ENCODE measurements at places on chromosomes 13 and 19.

GRCh38 chr13:105338006-105338405 lies 1197.5 kb downstream of the EFNB2 start:
- no peak for DNase-seq

- no peak for DNase-seq
Observed at GRCh38 chr19:18063463-18063862, 23.3 kb downstream of the IL12RB1 start.

GRCh38 chr19:46076031-46076880 lies 35.5 kb upstream of the IGFL4 start:
- DNase-seq: no peak

DNA sequence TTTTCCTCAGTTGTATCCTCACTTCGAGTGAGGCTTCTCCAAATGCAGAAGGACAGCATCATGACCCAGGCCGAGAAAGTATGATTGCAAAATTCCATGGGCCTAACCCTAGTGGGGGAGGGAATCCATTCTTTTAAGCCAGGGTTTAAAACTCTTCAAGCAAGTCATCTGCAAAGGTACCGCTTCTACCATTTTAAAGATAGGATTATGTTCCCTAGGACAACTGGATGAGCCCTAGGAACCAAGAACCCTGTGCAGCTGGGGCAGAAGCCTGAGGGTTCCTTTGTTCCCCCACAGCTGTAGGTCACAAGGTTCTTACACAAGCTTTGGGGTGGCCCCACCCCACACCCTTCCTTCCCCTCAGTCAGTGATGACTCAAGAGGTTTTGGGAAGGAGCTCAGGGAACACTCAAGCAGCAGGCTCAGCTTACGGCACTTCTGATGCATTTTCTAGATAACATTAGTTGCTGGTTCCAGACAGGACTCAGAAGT lies 13.5 kb downstream of the ARL11 start:
- no peak for DNase-seq

DNA sequence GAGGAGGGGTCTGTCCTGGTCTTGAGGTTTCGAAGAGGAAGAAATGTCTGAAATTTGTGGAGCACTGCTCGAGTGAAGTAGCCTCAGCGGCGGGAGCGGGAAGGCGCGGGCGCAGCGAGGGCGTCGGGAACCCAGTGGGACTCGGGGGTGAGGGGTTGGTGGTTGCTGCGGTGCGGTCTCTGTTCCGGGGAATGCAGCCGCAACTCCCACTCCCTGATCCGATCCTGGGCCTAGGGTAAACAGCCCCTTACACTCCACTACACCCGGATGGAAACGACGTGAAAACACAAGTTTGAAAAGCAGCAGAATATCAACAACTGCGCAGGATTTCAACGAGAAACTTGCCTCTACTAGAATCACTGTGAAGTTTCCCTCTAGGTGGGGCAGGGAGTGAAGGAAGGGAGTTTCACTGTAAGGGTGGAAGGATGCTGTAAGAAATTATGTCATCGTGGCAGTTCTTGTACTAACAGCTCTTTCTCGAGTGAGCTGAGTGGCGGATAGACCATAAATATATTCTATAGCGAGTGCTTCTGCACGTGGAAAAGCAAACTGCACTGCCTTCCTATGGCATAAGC lies 2.0 kb upstream of the KLF12 start:
- DNase-seq: peak; percentile 76

DNA sequence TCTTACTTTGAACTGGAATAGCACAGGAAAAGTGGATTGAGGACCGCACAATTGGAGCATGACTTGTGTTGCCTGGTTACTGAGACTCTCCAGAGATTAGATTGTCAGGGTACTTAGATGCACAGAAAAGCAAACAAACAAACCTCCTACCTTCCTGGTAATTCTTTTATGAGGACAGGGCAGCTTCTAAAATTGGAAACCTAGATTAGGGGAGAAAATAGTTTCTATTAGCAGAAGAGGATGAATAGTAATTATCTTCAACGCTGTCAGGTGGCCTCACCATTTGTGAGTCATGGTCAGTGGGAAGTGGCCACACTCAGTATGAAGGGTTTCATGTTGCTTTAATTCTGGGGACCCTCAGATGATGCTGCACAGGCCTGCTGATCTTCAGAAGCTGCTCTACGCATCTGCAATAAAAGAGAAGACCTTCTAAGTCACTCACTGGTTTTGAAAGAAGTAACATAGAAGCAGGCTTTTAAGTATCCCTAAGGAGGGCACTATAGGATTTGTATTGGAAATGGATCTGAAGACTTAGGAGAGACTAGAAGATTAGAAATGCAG lies 106.8 kb downstream of the LACC1 start:
- no peak for DNase-seq

GRCh38 chr13:66200555-66200954 lies 1029.6 kb downstream of the PCDH9 start:
- no peak for DNase-seq

DNA sequence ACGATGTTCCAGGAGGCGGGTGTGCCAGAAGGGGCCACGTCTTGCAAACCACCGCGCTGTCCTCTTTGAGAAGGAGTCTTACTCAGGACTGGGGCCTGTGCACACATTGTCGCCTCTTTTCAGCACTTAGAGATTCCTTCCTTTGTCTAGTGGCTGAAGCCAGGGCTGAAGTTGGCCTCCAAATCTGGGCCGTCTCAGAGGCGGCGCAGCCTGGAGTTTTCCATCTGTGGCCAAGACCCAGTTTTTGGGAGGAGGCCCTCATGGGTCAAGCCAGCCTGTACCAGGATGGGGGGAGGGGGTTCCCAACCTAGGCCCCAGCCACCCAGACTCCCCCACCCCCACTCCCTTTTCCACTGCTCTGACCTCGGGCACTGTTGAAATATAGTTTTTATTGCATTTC lies 11.8 kb downstream of the ANO8 start:
- no peak for DNase-seq

DNA sequence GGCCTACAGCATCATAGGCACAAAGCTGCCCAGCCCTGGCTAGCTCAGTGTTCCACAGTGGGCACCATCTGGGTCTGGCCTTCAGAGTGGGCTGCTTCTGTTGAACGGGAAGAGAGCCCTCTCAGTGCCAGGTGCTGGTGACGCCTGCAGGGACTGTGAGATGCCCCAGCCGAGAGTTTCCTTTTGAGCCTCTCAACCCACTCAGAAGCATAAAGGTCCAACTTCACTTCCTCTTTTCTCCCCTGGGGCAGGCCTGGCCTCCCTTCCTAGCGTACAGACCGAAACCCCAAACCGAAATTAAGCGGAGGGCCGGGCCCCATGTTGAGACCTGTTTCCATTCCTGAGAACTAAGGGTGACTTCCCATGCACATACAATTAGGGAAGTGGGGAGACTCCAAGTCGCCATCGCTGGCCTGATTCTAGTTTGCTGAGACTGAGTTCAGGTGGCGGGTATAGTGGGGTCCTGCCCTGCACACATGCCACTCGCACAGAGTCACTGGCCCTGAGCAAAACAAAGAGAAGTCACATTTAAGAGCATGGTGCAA lies 6.9 kb downstream of the RAB8A start:
- no peak for DNase-seq

DNA sequence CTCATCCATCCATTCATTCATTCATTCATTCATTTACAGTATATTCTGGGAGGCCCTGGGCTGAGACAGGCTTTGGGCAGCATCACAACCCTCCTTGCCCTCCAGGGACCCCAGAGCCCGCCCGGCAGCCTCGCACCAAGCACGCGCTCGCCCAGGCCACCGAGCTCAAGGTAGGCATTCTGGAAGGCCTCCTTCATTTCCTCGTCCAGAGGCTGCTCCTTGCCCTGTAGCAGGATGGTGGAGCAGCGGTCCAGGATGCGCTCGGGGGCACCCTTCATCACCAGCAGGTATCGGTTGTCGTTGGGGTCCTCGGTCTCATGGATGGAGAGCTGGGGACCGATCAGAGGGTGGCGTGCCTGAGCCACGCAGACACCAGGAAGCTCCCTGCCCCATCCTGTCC lies 15.6 kb downstream of the ATP1A3 start:
- no peak for DNase-seq

DNA sequence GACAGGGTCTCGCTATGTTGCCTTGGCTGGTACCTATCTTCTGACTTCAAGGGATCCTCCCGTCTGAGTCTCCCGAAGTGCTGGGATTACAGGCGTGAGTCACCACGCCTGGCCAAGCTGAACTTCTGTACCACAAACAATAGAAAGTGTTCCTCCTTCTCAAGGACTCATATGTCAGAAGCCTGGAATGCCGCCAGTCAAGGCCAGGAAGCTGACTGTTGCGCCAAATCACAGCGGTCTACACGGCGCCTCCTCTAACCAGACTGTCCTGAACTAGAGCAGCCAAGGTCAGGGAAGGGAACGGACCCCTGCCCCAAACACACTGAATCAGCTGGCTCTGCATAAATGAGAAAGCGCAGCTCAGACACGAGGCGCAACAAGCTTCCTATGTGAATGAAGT lies 14.6 kb downstream of the RAB20 start:
- DNase-seq: no peak

- no peak for DNase-seq
Observed at GRCh38 chr13:89746554-89746953, 1600.9 kb upstream of the MIR17HG start.

DNA sequence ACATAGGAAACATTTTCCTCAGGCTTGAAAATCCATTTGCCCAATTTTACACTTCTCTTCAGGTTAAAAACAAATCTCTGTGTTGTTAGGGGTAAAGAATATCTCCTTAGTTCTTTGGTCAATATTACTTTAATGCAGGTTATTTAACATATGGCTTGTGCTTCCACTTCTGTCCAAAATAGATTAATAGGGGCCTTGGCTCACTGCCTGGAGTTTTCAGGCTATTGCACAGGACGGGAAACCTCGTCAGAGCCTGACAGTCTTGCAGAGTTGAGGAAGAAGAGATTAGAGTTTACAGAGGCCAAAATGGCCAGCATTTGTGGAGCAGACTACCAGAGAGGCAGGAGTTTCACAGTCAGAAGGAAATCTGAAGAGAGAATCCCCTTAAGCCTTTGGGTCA lies 863.9 kb upstream of the GPC6 start:
- DNase-seq: no peak

- no peak for DNase-seq
Observed at GRCh38 chr13:51328488-51328887, 11.0 kb upstream of the SERPINE3 start.

DNA sequence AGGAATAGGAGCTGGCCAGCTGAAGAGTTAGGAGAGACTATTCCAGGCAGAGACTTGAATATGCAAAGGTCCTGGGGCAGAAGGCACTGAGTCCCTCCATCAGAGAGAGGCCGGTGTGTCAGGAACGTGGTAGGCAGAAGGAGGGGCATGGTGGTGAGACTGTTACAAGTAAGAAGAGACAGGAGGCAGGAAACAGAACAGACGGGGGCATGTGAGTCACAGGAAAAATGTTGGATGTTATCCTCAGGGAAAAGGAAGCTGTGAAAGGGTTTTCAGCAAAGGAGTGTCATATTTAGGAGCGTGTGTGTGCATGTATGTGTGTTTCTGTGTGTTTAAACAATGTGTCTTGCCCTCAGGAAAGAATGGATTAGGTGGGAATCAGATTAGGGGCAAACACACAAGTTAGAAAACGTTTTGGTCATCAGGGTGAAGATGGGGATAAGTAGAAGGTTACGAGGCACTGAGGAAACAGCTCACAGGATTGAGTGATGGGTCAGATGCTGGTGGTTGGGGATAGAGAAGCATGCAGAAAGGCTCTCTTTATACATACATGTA lies 1.1 kb downstream of the EDDM13 start:
- no peak for DNase-seq

DNA sequence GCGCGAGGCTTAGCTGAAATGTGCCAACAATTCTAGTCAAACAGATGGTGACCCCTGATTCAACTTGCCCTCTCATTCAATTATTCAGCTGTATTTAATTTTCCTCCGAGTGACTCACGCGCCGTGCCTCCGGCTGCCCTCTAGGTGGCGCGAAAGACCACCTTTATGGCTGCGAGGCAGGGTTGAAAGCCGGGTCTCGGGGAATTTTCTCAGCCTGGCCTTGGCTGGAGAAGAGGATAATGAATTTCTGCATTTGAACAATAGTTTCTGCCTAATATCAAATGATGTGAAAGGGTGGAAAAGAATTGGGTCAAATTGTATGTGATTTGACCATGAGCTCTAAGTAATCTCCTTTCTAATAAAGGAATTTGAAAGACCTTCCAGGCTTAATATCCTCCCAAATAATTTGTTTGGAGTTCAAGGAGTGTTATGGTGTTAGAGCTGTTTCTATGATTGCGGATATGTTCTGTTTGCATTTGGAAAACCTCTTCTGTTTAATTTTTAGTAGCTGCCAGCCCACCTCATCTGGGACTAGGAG lies 310.9 kb downstream of the ZNF536 start:
- no peak for DNase-seq
